DMS 273 treated with DMSO at 0.1 percent for 48 hours (cell line): ENCODE measurements at places on chromosomes 7 and 10.

DNA sequence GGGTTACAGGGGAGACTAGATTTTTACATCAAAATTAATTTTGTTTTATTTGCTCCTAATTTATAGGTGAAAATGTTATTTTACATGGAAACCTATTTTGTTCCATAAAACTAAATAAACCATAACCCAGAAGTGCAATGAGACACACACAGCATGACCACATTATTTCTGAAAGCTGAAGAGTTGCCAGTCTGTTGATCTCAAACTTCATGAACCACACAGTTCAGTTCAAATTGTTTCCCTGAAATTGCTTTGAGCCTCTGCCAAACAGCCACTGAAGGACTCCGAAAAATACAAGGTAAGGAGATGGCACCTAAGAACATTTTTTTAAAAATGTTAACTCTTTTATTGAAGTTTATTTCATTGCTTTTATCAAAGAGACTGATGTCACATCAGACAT is 25.0 kb upstream of the ITGB8 start:
- DNase-seq, result no peak

DNA sequence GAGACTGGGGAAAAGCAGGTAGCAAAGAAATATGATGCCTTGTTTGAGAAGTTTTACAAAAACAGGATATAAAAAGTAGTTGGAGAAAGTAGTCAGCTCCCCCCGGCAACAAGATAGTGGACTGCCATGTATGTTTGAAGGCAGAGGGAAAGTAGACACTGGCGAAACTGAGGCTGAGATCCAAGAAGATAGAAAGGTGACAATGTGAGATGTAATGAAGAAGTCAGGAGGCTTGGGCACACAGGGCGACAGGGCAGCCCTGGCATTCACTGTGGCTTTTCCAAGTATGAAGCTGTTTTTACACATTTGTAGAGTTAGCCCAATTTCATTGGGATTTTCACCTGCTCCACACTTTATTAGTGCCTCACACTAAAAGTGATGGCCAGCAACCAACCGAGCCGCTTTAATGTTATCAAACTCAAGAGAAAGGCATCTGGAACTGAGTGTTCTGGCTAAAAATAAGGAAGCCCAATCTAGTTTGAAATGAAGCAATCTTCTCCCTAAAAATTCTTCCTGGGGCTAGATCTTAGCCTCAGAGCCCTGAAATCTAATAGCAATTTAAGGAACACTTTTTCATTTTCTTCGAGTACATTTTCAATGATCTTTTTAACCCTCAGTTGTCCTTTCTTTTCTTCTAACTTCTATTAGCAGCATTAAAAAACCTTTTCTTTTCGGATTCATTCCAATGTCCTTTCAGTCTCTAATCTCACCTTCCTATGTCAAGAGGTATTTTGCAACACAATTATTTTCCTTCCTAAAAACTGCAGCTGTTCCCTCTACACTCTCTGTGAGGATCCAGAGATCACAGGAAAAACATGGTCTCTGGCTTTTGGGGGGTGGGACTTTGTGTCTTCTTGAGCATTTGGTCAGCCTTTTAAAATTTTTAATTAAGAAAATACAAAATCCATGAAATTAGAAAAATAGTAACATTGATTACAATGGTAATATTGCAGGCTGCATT is 108.0 kb downstream of the RNLS start:
- DNase-seq, result no peak

DNA sequence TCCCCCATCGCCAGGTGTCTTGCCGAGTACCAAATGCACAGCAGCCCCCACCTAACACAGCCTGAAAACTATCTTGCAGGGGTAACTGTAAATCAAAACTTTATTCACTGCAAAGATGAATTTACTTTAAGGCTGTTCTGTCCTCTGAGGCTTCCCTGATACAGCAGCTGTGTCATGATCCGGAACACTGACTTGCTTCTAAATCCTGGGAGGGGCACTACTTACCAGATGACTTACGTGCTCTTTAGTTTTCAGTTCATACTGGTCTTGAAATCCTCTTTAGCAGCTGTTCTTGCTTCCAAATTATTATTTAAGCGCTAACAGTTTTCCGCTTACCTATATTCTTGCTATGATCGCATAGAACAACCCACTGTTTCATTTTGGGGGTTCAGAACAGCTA is 4.9 kb downstream of the DYNC1I1 start:
- DNase-seq, result no peak

DNA sequence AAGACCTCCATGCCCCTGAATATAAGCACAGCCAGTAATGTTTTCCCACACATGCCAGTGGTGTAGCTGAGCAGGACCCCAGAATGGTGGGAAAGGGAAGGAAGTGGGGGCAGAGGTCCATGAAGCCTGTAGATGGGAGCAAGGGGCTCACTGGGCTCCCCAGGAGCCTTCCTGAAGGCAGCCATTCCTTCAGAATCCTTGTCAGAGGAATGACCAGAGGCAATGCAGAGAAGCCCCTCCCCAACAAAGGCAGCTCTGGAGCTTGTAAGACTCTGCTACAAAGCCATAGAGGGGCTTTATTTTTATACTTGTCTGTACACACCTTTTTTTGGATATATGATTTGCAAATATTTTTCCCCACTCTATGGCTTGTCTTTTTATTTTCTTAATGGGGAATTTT is 165.0 kb upstream of the TCF7L2 start:
- DNase-seq, result no peak

GRCh38 chr10:107031931-107032699 is 132.4 kb downstream of the SORCS1 start:
- DNase-seq, result peak; percentile 1

DNA sequence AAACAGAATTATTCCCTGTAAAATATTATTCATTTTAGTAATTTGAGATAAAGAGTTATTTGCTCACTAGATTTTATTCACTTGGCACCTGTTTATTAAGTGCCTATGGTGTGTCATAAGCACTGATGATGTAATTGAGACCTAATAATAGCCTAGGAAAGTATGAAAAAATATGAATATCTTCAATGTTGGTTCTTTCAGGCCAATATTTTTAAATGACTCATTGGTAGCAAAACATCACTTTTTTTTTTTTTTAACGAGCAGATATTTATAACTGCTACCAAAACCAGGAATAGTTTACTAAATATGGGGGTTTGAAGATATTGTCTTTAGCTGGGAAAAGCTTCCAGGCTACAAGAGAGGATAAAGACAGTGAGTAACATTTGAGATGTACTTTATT is 228.0 kb downstream of the PRKG1 start:
- DNase-seq, result no peak

- peak; percentile 33 for DNase-seq
Observed at GRCh38 chr7:2719007-2719406, 31.0 kb downstream of the AMZ1 start.

DNA sequence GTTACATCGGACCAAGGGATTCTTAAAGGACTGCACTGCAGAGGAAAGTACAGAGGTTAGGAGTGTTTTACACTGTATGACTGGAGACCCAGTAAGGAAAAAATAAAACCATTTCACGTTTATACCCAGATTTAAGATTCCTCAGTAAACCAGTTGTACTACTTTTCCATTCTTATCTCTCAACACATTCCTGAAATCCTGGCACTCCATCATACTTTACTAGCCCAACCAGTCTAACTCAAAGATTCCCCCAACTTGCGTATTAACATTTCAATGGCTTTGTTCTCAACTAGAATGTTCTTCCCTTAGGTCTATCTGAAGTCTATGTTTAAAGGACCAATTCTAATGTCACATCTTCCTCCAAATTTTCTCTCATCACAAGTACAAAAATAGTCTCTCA is 8.0 kb downstream of the CCDC186 start:
- no peak for DNase-seq

GRCh38 chr7:158973941-158974785 is 117.8 kb downstream of the DYNC2I1 start:
- DNase-seq, result no peak

DNA sequence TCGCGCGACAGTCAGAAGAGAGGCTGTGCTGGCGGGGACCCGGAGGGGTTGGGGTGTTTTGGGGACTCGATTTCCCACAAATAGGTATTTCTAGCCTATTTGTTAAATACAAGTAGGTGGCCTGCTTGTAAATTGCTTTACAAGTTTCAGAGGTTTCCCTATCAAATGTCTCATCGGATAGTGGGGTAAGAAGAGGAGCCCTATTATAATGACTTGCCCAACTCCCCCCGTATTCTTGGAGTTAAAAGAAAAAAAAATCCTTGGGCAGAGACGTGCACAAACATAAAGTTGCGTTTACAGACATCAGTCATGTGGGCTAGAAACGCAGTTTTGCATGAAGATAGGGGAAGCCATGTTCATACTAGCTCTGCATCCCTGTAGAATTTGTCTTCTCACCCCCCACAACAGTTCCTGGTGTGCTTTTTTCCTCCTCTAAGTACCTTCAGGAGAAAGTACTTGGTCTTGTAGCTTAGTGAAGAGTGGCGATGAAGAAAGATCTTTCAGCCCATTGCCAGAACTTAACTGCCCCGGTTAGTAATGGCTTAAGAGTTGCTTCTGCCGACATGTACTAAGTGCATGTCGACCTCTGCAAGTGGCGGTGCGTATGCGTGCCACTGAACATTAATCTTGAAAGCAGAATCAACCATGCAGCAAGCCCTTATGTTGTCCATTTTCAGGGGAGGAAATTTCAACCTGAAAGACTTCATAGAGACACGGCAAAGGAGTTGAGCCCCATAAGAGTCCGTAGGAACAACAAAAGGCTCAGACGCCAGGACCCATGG is 832 bp upstream of the TIAL1 start:
- DNase-seq, result no peak

GRCh38 chr10:22252801-22253579 is 35.2 kb upstream of the EBLN1 start:
- DNase-seq, result no peak
